Stimulated activated CD4-positive, alpha-beta T cell treated with anti-CD3 and anti-CD28 coated beads, Interleukin-1b, Interleukin-23, amount 100 ng/mL, for 1 hour (primary cell): ENCODE measurements at places on chromosomes 3 and 15.

DNA sequence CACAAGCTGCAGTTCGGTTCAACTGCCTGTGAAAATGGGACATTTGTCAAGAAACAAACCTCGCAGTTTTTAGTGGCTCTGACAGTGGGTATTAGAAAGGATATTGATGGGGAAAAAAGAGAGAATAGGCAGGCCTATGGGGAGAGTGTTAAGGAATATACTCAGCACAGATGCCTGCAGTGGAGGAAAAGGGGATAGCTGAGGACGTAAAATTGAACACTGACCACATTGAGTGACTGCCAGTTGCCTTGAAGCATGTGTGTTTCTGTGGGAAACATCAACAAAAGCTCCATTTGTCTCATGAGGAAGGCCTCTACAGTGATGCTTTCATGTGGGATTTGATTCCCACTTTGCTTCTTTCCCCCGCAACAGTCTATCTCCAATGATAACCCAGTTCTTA, 1042.1 kb downstream of the TUSC7 start:
- no peak for DNase-seq

GRCh38 chr15:48999314-48999713, 35.6 kb upstream of the SHC4 start:
- DNase-seq: no peak

DNA sequence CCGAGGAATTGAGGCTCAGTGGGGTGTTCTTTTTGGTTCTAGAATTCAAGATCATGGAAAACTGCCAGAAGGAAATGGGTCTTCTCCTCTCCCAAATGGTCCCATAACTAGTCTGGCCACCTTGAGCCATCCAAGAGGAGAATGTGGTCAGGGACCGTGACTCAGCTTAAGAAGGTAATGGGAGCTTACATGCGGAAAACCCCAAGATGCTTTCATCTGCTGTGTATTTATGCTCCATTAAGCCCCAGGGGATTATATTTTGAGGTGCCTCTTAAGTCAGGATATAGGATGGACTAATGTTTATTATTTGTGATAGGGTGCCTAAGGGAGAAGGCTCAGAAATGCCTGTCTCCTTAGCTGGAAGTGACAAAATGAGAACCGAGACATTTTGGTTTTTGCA, 39.2 kb upstream of the DLG1 start:
- no peak for DNase-seq

DNA sequence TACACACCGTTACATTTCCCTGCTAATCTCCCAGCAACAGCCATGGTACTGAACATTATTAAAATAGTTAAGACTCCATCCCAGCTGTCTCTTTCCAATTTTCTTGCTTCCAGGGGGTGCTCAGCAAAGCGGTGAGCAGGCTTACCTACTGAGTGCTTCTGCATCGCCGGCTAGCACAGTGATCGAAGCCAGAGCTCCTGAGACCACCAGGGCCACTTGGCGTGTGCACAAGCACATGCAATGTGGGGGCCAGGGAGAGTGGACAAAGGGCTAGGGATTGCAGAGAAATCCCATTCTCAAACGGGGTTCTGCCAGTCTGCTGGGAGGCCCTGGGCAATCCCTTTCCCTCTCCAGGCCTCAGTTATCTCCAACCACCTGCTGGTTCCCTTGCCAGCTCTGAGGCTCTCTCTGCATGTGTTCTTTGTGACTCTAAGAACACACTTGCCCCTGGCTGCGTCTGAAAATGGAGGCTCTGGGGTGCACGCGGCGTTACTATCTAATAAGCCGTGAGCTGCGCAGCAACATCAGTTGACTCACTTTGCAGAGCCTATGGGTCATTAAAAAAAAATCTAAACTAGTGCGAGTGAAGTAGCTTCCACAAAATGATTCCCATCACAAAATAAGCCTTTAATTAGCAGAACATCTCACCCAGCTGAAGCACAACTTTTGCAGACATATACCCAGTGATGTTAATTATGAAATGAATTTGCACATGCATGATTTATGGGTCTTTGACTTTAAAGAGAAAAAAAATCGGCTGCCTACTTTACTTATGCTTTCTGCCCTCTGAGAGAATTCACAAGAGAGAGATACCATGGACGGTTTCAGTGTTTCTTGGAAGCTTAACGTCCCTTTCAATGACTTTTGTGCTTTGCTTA, 271.5 kb downstream of the TLE3 start:
- DNase-seq: no peak

- DNase-seq: no peak
Measured at GRCh38 chr3:127598841-127599570, 795 bp downstream of the MCM2 start.

- DNase-seq: peak; percentile 30
Measured at GRCh38 chr3:8987645-8988383, 24.5 kb upstream of the RAD18 start.

DNA sequence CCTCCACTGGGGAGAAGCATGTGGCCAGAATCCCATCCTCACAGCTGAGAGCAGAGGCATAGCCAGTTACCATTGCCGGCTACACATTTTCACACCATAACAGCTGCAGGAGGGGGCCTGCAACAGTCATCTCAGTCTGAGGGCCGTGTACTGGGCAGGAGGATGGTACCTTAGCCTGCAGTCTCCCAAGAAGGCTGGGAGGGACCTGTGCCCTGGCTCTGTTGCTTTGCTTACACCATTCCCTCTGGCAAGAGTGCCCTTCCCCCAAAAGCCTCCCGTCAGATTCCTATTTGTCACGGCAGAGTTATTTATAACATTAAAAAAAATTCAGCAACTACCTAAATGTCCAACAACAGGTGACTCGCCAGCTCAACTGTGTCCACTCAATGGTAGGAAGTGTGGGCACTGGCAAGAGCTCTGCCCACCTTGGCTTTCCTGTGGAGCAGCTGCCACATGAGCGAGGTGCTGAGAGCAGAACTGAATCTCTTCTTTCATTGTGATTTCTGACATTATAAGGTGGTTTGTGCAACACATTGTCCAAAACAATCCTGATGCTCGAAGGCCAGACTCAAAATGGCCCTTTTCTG, 4.4 kb downstream of the CAMKV start:
- DNase-seq: no peak

DNA sequence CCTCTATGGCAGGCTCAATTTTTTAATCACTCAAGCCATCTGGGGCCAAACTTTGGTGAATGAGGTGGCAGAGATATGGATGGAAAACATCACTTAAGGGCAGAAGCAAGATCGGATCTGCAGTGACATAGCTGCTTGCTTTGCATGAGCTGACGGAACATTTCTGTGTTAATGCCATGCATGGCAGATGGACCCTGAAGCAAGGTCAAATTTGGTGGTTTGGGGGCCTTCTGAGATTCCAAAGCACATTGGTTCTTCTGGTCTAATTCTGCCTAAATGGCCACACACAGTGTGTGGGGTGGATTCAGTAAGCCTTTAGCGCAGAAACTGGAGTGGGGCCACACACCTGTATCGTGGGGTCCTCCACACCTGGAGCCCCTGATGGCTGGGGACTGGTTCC, 38.3 kb upstream of the BCL2L10 start:
- no peak for DNase-seq

GRCh38 chr3:10192953-10193691, 28.4 kb downstream of the IRAK2 start:
- DNase-seq: no peak

DNA sequence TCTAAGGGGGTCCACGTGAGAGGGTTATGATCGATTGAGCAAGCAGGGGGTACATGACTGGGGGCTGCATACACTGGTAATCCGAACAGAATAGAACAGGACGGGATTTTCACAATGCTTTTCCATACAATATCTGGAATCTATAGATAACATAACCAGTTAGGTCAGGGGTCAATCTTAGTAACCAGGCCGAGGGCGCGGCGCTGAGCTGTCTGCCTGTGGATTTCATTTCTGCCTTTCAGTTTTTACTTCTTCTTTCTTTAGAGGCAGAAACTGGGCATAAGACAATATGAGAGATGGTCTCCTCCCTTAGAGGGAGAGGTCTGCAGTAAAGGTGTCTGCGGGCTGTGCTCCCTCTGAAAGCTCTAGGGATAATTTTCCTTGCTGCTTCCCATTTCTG, 261.3 kb downstream of the XXYLT1 start:
- DNase-seq: no peak

DNA sequence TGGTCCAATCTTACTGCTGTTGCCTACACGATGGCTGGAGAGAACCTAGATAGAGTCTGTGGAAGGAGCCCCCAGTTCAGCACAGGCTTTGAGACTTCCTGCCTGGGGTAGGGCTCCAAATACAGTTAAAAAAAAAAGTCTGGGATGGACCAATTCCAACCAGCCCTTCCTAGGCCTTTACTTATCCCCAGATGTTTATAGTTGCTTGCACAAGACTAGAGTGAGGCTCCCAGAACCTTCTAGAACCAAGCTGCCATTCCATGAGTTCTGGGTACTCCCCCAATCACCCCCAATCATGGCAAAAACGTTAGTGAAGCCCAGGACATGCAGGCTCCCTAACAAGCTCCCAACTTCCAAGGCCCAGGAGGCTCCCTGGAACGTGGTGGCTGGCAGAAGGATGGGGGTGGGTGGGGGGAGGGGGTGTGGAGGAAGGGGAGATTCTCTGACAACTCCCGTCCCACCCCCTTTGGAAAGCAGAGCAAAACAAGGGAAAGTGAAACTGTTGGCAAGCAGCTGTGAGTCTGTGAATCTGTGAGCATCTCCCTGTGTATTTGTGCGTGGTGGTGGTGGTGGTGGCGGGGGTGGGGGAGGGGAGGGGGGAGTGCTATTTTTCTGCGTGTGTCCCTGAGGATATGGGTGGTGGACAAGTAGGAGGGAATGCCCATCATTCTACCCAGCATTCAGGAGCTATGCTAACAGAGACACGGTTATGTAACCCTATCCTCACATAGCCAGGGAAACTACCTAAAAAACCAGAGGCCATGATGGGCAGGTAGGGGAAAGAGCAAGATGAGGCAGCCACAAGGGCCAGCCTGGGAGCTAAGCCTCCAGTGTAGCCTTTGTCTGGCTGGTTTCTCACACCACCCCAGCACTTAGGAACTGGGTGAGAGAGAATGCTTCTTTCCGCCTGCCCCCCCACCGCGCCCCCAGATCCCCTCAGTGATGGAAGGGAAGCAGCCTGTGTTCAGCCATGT, 2.0 kb downstream of the MST1R start:
- DNase-seq: no peak

DNA sequence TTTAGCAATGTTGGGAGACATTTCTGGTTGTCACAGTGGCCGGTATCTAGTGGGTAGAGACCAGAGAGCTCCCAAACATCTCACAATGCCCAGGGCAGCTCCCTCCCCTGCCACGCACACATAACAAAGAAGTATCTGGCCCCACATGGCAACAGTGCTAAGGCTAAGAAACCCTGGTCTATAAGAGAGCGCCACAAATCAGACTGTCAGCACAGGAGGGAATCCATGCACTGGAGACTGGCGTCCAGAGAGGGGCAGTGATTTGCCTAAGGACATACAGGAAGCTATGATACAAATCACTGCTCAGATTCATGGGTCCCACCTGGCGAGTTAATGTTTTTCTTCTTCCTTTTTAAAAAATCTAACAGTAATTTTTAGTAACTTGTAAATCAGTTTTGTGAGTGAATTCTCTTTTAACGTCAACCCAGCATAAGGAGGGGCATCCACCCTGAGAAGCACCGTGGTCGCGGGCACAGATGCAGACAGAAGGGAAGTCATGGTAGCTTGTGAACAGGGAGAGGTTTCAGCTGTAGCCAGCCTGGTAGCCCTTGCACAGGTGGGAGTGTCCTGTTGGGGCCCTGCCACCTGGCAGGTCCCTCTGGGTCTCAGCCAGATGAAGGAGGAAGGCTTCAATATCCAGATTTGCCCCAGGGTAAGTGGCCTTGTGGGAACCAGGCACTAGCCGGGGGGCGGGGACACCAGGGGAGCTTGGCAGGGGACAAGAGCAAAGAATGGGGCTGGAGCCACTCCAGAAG, 8.7 kb downstream of the ISG20 start:
- DNase-seq: no peak

- DNase-seq: no peak
Measured at GRCh38 chr15:95194746-95195145, 963.4 kb downstream of the MCTP2 start.

- DNase-seq: no peak
Measured at GRCh38 chr3:64422192-64422591, 196.9 kb upstream of the PRICKLE2 start.
